ENCODE measurements at places on chromosomes 1 and 21.

- DNase-seq = no peak
Measured at GRCh38 chr21:42088148-42088547, 17.0 kb downstream of the UMODL1 start.

DNA sequence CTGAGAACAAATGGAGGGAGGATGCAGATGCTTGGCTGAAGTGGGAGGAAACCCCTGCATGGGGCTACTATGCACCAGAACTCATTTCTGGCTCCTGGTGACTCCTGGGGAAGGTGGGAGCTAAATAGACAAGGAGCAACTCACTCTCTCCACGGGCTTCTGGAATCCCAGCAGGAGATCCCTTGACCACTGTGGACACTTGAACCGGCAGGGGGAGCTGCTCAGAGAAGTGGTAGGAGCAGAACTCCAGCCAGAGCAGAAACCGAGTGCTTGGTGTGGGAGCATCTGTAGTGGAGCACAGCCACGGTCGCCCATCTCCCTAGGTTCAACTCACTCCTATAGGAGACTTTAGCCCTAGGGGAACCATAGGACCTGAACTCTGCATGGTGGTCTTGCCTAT lies 205.6 kb upstream of the GJB5 start:
- peak; percentile 4 for DNase-seq

DNA sequence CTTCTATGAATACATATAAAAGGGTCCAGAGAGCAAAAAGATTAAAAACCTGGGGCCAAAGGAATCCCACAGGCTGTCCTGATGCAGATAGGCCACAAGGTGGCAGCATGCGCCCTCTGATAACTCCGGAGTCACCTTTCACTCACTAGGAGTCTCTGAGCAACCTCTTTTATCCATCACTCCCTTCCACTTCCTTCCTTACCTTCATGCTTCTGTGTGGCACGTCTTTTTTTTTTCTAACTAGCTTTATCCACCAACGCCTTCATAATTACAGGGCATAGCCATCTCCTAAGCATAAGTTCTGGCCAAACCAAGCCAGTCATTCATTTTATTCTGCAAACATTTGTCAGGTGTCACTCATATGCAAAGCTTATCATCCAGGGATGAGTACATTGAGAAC lies 3.9 kb upstream of the PGLYRP4 start:
- peak; percentile 68 for DNase-seq

DNA sequence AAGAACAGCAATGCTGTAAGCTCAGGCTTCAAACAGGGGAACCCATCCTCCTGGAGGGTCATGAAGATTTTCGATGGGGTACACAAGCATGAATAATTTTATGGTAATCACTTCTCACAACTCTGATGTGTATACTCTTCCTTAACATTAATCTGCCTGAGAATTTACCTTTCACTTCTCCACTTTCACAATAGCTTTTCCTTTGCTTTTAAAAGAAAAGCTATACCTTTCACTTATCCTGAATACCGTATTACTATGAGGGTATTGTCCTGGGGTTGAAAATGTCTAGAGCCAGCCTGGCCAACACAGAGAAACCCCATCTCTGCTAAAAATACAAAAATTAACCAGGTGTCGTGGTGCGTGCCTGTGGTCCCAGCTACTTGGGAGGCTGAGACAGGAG lies 12.7 kb upstream of the ZYG11B start:
- DNase-seq = no peak

GRCh38 chr1:201783572-201783971 lies 45.4 kb upstream of the IPO9 start:
- no peak for DNase-seq

DNA sequence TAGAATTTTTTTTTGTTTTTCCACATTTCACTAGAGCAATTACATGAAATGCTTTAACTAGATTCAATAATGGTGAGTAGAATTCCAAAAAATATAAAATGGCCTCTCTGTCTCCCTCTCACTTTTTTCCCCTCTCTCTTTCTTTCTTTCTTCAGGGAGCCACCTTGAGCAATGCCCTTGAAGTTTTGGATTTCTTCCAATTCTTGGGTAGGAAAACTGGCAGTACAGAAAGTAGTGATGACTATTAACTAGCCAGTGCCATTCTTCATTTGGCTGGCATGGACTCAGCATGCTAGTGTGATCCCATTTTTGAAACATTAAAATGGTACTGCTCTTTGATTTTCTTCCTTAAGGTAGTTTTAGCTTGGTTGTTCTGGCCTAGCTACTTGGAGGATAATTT lies 4.5 kb upstream of the FNBP1L start:
- no peak for DNase-seq

- no peak for DNase-seq
Measured at GRCh38 chr1:43005460-43006361, 47.0 kb upstream of the SLC2A1 start.

GRCh38 chr1:43493661-43494450 lies 36.8 kb upstream of the PTPRF start:
- DNase-seq = no peak
